RWPE1 (cell line): ENCODE measurements at places on chromosomes 5 and 9.

DNA sequence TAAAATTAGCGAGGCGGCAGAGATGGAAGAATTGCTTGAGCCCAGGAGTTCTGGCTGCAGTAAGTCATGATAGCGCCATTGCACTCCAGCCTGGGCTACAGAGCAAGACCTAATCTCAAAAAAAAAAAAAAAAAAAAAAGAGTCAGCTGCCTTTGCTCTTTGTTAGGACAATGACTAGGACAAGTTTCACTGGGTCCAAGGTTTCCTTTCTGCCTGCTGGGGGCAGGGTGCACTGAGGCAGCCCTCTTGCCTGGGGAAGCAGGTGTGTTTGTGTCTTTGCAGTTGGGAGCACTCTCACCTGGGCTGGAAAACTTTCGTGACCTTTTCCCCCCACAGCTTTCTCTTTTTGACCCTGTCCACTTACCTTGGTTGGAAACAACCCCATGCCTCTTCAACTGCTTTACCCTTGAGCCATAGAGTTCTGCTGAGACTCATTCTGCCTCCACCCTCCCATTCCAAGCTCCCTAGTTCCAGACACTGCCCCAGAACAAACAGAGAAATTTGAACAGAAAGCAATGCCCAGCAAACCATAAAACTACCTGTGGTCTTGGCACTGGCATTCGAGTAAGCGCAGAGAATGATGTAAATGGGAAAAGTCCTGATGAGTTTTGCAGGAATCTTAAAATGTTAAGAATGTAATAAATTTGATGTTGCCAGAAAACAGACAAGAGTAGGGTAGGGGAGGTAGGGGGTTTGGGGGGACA is 17.0 kb upstream of the MYO10 start:
- no peak for DNase-seq

DNA sequence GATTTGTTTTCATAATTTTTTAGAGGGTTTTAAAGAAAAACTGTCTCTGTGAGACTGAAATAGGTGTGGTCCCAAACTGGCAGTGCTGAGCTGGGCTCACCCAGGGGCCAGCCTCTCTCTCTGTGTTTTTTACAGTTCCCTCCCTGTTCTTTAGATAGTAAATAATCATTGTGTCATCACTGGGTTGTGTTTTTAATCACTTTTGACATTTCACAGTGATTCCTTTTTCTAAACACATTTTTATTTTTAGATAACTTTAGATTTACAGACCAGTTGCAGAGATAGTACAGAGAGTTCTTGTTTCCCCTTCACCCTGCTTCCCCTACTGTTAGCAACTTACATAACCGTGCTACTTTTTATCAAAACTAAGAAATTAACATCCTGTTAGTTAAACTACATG is 44.4 kb downstream of the MAP1B start:
- no peak for DNase-seq

DNA sequence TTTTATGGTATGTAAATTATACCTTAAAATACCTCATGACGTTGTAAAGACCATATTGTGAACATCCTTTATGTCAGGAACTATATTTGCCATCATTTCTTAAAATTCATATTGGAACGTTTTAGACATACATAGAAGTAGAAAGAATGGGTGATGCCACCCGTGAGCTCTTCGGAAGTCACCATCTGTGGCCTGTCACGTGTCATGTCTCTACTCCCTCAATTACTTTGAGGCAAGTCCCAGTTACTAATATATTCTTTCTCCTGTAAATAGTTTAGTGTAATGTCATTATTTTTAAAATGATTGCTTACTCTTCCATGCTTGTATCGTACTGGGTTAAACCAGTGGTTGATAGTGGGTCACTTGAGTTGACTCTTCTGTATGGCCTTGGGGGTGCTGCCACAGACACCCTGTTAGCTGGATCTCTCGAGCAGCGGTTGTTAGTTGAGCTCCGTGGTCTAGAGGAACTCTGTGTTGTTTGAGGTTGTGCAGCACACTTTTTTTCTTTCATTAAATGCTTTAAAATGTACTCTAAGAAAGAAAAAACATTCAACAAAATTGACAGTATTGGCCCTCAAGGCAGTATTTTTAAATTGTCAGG is 66.2 kb downstream of the TRIO start:
- DNase-seq: no peak

GRCh38 chr9:130298662-130299279 is 33.2 kb downstream of the HMCN2 start:
- DNase-seq: peak; percentile 63

GRCh38 chr5:142053426-142054151 is 40.8 kb upstream of the GNPDA1 start:
- DNase-seq: no peak

DNA sequence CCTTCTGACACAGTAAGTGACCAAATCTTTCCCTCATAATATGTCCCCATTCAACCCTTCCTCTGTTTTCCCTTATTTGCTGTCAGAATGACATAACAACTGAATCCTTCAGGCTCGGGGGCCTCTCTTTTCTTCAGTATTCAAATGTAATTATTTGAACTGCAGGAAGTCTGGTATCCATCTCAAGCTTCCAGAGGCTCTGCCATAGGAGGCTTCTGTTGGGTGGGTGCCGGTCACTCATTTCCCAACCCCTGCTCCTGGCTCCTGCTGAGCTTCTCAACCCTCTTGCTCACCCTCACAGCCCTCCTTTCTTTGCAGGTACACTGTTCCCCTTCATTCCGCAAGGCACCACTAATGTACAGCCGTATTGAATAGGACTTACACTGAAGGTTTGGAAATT is 151.8 kb upstream of the MAP3K1 start:
- no peak for DNase-seq

- DNase-seq: no peak
Measured at GRCh38 chr5:855771-856530, 5.2 kb upstream of the ZDHHC11 start.

DNA sequence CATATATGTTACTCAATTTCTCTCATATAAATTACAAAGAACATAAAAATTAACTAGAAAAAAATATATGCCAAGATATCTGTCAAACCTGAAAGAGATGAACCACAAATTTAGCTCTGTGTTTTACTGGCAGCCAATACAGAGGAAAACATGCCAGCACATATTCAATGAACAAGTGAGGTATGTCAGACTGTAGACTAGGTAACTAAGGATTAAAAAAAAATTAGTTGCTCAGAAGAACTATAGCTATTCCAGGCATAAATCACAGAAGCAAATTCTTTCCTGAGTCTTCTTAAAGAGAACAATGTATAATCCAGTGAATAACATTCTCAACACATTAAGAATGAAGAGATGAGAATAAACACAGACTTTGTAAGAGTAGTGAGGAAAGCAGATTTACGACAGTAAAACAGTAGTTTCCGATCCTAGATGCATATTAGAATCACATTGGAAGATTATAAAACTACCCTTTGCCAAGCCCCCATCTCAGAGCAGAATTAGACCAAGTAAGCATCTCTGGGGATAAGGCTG is 20.6 kb upstream of the CAAP1 start:
- no peak for DNase-seq

GRCh38 chr5:41148448-41148847 is 64.9 kb downstream of the C6 start:
- no peak for DNase-seq

DNA sequence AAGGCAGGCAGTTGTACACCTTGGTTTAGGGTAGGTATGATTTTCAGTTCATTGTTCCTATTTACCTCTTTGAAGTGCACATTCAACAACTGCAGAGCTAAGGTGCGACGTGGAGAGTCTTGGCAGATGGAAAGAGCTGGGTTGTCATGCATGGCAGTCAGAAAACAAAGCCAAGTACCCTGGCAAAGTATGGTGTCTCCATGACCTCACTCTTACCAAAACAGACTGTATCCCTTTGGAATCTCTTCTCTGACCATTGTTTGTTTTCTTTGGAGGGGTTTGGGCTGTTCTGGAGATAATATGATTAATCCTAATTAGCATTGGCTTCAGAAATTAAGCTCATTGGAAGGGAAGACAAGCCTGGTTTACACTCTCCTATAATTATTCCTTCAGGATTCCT is 665.7 kb downstream of the DNAH5 start:
- no peak for DNase-seq

- no peak for DNase-seq
Measured at GRCh38 chr5:41967401-41967800, 42.3 kb downstream of the FBXO4 start.

- no peak for DNase-seq
Measured at GRCh38 chr9:110668570-110669167, at the start of gene MUSK. TSS of gene MUSK (plus strand) at chr9:110668791. CDS start at chr9:110668905, 114 bp downstream.

DNA sequence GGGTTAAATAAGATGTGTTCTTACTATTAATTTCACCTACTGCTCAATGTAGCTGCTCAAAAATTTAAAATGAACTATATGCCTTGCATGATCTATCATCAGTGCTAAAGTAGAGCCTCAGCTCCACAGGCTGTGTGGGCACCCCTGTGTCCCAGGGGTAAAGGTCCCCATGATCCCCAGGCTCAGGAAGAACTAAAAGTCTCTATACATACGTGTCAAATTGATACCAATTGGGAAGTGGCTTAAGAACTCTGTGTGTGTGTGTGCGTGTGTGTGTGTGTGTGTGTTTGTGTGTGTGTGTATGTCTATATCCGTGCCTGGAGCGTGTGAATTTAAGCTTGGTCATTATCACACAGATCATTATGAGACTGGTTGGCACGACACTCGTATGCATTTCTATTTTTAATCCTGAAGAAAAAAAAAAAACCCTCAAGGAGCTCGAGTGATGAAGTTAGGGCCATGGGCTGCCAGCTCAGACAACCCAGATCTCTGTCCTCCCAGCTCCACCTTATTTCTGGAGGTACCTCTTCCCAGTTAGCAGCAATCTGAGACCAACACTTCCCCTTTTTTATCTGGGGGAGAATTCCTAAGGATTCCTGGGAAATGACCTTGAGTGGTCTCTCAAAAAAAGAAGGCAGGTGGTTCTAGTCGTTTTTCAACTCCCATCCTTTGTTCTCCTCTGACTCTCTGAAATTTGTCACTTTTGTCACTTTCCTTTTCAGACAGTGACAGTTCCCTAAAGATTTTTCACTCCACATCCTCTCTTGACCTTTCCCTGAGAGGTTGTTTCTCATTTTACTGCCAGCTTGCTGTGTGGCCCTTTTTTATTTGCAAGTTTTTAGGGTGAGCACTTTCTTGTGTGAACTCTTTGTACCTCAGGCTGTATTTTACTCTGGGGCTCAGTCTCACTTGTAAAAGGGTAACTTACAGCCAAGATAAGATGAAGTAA is 45.7 kb upstream of the CTXN3 start:
- no peak for DNase-seq

GRCh38 chr5:115377468-115378217 is 81.2 kb upstream of the CCDC112 start:
- peak; percentile 78 for DNase-seq

DNA sequence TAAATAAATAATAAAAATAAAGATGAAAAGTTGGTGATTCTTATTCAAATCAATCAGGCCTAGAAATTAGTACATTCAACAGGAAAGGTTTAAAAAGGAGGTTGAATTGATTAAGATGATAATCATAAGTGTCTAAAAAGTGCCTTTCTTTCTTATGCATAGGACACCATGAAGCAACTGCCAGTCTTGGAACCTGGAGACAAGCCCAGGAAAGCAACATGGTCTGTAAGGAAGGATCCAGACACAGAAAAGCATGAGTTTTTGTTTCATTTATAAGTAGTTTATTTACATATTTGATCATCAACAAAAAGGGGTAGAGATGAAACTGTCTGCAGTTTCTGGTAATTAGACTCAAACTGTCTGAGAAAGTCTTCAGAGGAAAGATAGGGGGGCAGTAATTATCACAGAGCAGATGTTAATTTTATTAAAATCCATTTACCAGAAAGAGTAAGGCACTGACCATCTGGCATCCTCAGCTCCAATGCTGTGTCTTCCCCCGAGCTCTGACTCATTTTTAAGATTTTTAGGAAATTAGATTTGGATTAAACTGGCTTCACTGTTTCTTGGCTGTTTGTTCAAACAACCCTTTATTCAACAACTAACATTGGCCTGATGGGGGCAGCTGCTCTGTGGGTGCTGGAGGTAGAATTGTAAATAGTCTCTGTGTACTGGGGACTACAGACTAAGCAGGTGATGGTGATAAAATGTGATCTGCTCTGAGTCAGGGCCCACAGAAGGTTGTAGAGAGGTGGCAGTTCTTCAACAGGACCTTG is 2.7 kb downstream of the RABEPK start:
- no peak for DNase-seq

GRCh38 chr9:96420468-96421219 is 2.5 kb upstream of the ZNF367 start:
- peak; percentile 93 for DNase-seq
